Activated naive CD8-positive, alpha-beta T cell treated with anti-CD3 and anti-CD28 coated beads for 36 hours (primary cell): ENCODE measurements at places on chromosomes 5 and 9.

- DNase-seq: no peak
These were observed 13.5 kb downstream of the FBXL7 start for GRCh38 chr5:15513431-15513830.

DNA sequence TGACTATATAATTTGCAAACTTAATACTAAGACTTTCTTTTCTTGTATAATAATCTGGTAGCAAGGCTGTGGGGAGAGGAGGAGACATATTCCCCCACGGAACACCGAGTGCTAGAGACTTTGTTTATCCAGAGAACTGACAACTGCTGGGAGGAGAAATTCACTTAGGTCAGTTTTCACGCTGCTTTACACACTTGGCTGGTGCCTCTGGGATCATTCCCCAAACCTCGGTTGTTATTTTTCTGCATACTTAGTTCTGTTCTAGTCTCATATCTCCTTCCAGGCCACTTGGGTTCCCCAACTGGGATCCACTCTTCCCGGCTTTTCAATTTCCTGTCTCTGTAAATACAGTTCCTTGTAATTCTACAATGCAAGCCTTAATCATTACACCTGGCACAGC, 238.2 kb upstream of the ADAMTS16 start:
- no peak for DNase-seq

DNA sequence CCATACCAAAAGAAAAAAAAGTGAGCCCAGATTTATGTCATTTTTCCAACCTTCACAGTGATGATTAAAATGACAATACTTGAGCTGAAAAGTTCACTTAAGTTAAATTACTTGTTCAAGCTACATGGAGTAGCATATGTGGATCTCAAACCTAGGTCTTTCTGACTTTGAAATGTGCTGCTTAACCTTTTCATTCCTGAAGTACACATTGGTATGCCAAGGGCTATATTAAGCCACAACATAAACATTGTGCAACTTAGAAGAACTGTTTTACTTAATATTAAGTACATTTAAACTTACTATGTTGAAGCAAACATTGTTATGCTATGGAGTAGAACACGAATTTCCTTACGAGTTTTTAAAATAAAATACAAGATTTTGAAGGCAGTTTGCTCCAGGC, 105.0 kb downstream of the GIN1 start:
- DNase-seq: no peak

DNA sequence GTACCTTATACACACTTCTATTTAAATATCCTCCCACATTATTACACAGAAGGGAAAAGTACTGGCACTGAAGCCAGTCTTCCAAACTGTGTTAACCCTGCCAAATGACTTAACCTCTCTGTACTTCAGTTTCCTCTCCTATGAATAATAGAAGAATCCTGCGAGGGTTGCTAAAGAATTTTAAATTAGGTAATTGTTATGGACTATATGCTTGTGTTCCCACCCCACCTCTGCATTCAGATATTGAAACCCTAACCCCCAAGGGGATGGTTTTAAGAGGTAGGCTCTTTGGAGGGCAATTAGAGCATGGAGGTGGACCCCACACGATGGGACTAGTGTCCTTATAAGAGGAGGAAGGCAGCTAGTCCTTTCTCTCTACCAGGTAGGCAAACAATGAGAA, 72.7 kb downstream of the TTLL11 start:
- DNase-seq: no peak

- DNase-seq: no peak
These were observed 102.9 kb downstream of the ACER2 start for GRCh38 chr9:19511694-19512093.

- DNase-seq: no peak
These were observed 215.2 kb upstream of the ELAVL2 start for GRCh38 chr9:24041160-24041690.

GRCh38 chr5:125470280-125470902, 724.0 kb upstream of the ZNF608 start:
- no peak for DNase-seq

DNA sequence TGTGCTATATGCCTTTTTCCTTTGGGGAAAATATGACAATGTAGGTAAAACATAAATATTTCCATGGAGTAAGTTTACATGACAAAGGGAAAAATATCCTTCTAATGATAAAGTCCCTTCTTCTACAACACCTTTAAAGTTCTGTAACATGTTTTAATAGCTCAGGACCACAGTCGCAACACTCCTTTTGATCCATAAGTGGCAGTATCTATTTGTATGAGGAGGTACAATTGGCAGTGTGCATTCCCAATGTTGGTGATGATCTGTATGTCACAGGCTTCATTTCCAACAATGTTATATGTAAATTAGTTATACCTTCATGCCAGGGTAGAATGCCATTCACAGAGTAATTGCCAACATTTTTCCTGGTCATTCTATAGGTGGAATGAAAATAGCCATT, 127.1 kb upstream of the CCNH start:
- DNase-seq: no peak

- DNase-seq: no peak
These were observed 322.1 kb downstream of the FAM170A start for GRCh38 chr5:119951330-119951934.

- DNase-seq: no peak
These were observed 37.6 kb upstream of the TRMT10B start for GRCh38 chr9:37715991-37716505.

DNA sequence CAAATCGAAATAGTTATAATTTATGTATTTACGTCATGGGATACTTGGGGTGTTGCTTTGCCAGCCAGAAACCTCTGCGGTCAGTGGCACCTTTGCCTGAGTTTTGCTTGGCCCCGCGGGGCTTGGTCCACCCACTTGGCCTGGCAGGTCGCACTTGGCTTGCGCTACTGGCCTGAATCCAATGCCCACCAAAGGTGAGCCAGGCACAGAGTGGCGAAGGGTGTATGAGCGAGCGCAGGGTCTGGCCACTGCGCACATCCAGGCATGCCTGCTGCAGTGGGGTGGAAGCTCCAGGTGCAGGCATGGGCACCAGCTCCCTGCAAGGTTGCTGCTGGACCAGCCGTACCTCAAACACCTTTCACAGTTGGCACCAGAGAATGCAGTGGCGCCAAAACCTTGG, 714.6 kb downstream of the CDH9 start:
- DNase-seq: no peak

GRCh38 chr9:87336407-87336806, 161.3 kb upstream of the DAPK1 start:
- no peak for DNase-seq

DNA sequence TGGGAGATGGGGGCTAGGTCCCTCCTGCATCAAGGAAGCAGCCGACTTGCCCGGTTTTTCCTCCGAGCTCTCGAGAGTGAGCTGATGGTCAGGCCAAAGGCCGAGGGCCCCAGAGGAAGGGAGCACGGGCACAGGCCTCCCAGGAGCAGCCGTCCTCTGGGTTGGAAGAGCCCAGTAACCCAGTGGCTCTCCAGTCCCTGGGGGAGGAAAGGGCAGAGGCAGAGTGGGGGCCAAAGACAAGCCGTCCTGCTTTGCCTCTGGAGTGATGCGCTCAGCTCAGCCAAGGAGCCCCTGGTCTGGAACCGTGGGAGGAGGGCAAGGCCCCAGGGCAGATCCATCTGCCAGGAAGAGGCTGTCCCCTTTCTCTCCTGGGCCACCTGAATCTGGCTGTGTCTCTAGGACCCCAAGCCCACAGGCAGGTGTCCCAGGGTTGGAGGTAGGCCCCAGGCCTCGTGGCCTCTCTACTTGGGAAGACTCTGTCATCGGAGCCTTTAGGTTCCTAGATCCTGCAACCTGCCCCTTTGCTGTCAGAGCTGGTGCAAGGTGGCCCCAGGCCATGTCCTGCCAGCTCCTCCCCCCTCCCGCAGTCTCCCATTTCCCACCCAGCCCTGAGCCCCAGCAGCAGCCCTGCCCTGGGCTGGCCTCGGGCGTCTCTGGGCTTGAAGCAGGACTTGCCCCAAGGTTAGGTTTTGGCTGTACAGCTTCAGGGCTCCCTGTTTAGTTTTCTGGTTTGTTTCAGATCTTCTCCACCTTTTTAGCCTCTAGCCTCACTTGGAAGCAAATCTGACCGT, 224.1 kb downstream of the CACNA1B start:
- no peak for DNase-seq

DNA sequence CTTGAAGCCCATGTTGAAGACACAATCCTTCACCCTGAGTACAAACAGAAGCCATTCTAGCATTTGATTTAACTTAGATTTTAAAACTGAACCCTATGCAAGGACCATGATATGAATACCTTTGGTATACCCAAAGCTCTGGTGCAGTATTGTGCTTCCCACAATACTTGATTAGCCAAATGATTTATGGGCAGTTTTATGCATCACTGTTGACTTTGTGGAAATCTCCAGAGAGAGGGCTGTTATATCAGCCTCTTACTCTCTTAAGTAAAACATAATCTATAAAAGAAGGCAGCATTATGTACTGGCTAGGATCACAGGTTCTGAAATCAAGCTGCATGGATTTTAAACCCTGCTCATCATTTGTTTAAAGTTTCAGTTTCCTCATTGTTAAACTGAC, 762.8 kb downstream of the EFNA5 start:
- no peak for DNase-seq

DNA sequence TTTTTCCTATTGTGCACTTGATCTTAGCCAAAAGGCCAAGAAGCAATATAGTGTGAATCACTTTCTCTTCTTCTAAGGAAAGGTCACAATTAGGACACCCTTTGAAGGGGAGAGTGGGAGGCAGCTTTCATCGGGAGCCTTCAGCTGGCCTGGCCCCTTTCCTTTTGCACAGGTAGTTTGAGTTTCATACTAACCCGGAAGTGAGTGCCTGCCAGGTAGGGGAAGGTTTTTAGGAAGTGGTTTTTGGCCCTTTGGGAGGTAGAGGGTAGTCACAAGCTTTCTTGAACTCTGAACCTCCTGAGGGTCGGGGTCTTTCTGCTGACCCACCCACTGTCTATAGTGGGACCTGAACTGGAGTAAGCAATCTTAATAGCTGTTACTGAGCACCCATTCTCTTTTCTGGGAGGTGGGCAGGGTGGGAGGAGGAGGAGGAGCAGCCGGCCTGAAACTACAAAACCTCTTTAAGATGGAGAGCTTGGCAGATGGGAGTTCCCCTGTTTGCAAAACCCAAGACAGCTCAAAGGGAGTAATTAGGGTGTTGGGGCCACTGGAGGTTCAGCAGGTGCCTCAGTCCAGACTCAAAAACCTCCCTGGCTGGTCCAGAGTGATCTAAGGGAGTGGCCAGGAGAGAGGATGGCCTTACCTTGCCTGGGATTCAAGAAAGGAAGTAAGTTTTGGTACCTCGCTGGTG, 6.0 kb downstream of the LARP1 start:
- peak; percentile 47 for DNase-seq

DNA sequence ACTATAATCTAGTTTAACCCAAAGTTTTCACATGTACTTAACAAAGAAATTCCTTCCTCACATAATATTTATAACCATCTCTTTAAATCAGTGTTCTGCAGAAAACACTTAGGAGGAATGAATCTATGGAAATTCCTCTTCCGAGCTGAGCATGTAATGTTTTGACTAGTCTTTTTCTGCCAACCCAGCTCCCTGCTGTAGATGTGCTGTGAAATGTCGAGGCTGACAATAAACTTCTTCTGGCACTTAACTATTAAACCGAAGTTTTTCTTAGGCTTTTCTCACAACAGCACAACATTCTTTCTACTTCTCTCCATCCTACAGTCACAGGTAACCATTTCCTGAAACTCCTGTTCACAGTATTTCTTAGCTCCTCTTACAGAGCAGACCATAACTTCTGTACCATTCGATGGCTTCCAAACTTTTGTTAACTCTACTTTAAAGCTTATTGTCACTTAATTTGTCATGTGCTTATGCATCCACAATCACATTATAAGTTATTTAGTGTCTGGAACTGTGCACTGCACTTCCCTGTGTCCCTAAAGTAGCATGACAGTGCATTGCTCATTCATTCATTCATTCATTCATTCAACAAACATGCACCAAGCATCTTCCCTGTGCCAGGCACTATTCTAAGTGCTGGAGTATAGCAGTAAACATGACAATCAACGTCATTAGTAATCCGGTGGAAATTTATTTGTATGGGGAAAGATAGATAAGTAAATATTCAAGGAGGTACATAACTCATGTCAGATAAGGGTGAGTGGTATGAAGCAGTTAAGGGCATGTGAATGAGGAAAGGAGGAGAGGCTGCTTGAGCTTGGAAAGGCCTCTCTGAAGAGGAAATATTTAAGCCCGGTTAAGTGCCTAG, 54.6 kb downstream of the TSSK1B start:
- DNase-seq: no peak

GRCh38 chr5:117869596-117869995, 1118.8 kb downstream of the DTWD2 start:
- no peak for DNase-seq

DNA sequence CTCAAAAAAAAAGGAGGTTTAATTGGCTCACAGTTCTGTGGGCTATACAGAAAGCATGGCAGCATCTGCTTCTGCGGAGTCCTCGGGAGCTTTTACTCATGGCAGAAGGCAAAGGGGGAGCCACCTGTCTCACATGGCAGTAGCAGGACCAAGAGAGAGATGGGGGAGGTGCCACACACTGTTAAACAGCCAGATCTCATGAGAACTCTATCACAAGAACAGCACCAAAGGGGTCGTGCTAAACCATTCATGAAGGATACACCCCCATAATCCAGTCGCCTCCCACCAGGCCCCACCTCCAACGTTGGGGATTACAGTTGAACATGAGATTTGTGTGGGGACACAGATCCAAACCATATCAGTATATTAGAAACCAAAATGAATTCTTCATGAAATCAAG, 28.3 kb upstream of the CXXC5 start:
- no peak for DNase-seq

- DNase-seq: no peak
These were observed 237.2 kb downstream of the FBXL7 start for GRCh38 chr5:15737036-15737821.

DNA sequence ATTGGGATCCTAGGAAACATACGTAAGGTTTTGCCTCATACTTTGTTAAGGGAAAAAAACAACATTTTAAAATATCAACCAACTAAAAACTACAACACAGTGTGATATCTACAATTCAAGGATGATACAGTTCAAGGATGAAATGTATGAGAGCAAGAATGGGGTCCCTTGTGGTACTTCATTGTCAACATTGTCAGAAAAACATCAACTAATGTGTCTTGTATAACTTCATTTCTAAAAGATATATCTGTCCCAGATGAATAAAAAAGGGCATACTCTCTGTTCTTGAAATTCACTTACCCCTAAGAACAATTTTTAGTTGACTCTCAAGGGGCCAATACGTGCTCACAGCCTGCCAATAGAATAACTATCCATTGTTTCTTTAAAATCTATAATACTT, 1250.5 kb downstream of the PTPRD start:
- no peak for DNase-seq

GRCh38 chr9:114413861-114414301, 26.1 kb upstream of the AKNA start:
- no peak for DNase-seq
